ENCODE measurements at places on chromosomes 16 and 17.
A peak's percentile ranks its signal among the peaks of the same experiment; 100 is the strongest.

- DNase-seq: peak; percentile 45
These were observed 8.2 kb downstream of the RHBDF2 start for GRCh38 chr17:76492989-76493501.

GRCh38 chr17:3546521-3546920 lies 11.1 kb downstream of the TRPV3 start:
- no peak for DNase-seq

GRCh38 chr17:33506889-33507650 lies 214.0 kb upstream of the ASIC2 start:
- no peak for DNase-seq

GRCh38 chr16:17305694-17306093 lies 165.1 kb downstream of the XYLT1 start:
- DNase-seq: peak; percentile 43

GRCh38 chr17:78238823-78239488 lies 7.5 kb downstream of the TMEM235 start:
- no peak for DNase-seq

DNA sequence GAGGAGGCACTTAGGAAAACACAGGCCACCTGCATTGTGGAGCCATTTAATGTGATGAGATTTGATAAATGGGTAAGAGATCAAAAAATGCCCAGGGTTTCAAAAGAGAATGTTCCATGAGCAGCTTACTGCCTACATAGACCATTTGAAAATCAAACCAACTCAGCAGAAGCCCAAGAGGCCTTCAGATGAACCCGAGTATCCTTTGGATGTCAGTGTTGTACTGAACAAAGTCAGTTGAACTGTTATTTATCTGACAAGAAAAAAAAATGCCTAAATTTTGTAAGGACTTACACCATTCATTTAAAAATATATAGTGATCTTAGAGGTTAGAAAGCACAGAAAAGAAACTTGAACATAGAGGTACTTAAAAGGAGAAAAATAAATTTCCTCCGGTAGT lies 381.7 kb downstream of the ZFHX3 start:
- no peak for DNase-seq

DNA sequence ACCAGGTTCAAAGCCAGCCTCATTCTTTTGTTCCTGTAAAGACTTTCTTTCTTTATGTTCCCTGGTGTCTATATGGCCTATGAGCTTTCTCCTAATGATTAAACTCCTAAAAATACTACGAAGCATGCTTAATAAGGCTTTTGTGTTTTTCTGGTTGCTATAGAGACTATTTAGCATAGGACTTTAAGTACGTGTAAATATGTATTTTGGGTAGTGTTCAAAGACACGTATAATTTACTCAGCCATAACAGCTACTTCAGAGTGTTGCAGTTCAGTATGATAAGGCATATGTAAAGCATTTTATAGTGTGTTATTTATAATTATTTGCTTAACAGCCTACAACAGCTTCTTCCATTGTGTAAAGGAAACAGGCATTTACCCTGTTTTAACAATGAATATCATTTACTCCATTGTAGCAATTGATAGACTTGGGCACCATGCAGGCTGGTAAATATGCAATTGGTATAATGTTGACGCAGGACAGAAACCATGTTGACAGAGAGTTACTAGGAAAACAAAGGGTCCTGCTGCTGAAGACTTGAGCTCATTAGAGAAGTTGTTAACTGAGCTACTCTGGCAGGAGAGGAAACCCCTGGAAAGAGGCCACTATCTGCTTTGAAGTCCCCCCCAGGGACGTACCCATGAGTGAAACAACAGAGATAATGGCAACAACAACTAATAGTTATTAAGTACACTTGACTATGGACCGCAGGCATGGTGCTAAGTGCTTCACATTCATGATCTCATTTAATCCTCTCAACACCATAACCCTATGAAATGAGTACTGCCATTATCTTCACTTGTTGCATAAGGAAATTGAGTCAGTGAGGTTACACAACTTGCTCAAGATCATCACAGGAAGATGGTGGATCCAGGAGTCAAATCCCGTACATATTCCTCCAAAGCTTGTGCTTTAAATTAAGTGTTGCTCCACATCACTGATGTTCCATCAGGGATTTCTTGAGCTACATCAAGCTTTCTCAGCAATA lies 342.2 kb upstream of the DYNLRB2 start:
- DNase-seq: no peak

DNA sequence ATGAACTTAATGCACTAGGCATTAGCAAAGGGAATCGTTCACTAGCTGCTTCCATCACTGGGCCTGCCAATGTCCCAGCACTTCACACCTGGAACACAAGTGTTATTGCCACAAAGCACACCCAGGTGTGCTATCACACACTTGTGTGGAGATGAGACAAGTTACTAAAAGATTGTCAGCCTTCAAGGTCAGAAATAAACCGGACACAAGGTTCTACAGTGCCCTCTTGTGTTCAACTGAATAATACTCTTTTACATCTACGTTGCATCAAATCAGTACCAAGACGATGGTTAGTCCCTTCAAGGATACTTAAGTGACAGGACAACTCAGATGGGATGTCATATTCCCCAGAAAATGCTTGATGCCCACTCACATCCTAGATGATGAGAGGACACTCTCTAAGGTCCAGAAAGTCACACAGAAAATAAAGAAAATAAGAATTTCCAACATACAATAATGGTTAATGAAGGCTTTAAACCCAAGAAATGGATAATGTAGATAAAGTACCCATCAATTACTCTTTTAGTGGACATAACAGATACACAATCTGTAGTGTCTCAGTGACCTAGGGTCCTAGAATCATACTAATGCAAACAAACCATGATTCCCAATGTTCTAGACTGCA lies 16.4 kb upstream of the GLG1 start:
- peak; percentile 9 for DNase-seq

GRCh38 chr17:4968486-4969046 lies 949 bp upstream of the SPAG7 start:
- DNase-seq: no peak

DNA sequence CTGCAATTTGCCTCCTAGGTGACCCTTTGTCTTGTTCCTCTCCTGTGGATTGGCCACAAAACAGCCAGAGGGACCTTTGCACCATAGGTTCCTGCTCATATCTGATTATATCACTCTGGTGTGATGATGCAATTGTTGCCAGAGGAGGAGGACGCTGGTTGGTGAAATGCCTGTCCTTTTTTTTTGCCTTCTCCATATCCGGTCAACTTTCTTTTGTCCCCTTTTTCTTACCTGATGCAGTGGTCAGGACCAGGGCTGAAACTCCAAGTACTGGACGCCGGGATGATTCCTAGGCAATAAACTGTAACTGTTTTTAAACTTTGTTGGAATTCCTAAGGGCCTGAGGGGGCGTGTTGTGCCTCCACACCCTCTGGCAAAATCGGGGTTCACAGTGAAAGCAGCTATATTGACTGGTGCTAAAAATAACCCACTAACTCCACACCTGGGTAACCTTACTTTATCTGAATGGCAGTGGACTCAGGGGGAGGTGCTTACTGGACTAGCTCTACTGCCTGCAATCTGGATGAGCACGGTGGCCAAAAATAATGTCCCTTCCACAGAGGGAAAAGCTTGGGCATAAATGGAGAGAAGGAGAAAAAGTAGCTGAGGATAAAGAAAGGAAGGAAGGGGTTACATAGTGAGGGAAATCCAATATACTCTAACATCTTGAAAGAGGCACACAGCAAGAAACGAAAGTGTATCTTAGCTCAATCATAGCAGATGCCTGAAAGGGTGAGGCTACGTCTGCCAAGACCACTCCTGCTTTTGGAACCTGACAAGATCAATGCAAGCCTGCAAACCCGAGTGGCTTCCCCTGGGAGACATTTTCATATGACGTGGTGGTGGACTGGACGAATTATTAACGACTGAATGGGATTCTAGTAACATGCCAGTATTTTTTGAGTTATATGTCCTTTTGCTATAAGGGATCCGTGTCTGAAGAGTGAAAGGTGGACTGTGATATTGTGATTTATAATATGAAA lies 28.4 kb upstream of the ZNF423 start:
- DNase-seq: no peak

DNA sequence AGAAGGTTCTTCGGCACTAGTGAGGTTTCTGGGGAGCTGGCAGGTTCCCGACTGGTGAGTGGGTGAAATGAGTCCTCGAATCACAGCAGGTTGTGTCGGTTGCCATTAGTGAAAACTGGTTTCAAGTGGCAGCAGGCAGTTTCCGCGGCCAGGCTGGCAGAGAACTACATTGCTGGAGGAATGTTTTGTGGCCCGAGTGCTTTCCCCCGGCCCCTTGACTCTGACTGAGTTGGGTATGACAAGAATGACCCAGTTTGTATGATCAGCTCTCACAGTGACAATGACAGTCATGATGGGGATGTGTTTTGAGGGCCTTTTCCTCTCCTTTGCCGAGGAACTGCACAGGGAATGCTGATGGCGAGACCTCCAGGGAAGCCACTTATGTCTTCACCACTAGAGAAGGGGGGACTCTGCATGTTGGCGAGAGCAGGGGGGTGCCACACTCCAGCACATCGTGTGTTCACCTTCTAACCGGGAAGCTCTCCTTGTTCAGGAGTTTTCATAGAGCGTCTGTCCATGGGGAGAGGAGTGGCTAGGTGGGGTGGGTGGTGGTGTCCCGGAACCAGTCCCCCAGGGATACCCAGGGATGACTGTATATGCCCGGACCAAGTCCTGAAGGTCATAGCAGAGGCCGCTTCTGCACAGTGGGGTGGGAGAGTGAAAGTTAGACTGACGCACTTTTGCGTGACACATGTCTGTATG lies 206.0 kb upstream of the CHMP6 start:
- peak; percentile 59 for DNase-seq

- DNase-seq: no peak
These were observed 3.3 kb downstream of the RND2 start for GRCh38 chr17:43028221-43028861.

GRCh38 chr17:30234296-30234695 lies 1.2 kb downstream of the SLC6A4 start:
- DNase-seq: no peak

DNA sequence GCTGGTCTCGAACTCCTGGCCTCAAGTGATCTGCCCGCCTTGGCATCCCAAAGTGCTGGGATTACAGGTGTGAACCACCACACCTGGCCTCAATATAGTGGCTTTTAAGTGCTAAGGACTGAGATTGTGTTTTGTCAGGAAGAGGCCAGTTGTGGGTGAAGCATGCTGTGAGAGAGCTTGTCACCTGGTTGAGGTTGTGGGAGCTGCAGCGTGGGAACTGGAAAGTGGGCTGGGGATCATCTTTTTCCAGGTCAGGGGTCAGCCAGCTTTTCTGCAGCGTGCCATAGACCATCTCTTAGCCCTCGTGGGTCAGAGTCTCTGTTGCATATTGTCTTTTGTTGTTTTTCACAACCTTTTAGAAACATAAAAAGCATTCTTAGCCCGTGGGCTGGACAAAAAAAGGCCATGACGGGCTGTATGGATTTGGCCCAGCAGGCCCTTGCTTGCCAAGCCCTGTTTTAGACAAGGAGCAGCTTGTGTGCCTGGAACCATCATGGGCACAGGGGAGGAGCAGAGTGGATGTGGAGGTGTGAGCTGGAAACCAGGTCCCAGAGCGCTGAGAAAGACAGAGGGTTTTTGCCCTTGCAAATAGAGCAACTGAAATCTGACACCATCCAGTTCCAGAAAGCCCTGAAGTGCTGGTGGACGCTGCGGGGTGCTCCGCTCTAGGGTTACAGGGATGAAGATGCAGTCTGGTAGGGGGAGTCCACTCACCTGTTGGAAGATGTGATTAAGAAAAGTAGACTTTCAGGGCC lies 5.5 kb downstream of the BIRC5 start:
- DNase-seq: no peak

DNA sequence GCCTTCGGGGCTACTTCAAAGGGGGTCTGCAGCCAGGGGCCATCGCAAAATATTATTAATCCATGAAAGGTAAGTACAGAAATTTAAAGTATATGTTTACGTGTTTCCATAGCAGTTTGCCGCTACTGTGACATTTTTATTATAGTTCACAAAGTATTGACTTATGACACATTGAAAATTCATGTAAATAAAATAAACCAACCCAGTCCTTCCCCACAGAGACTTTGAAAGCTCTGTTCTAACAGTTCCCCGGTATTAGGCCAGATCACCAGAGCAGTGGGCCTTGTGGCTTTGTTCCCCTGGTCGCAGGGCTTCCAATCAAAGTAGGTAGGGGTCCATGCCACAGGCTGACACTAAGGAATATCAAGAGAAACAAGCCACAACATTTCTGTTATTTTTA lies 13.9 kb downstream of the KIAA0753 start:
- DNase-seq: no peak

- DNase-seq: peak; percentile 79
These were observed 7.2 kb downstream of the SUPT4H1 start for GRCh38 chr17:58344791-58345157.

DNA sequence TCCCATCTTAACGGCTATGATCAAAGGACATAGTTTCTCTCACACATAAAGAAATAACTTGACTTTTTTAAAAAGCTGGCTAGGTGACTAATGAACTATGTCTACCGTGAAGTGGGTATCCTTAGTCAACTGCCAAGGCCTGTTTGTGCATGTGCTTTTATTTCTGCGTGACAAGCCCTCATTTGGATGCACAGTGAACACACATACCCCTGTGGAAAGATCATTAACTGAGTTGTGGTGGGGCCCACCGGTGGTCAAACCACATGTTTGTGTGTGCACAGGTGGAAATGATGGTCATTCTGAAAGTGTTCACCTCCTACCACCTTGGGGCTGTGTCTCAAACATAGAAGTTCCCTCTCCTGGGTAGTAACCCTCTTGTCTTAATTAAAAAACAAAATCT lies 256.1 kb upstream of the SALL1 start:
- no peak for DNase-seq

- DNase-seq: no peak
These were observed 2.1 kb downstream of the CES5A start for GRCh38 chr16:55873122-55873521.

DNA sequence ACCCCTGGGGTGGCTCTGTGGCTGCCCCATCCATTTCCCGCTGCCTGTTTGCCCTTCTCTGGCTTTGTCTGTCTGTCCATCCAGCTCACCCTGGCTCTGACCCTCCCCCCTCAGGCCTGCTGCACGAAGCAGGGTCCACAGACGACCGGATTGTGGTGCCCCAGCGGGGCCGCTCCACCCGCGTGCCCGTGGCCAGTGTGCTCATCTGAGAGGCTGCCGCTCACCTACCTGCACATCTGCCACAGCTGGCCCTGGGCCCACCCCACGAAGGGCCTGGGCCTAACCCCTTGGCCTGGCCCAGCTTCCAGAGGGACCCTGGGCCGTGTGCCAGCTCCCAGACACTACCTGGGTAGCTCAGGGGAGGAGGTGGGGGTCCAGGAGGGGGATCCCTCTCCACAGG lies 761 bp upstream of the LAT start:
- DNase-seq: no peak

GRCh38 chr17:62614142-62614541 lies 13.3 kb upstream of the MRC2 start:
- DNase-seq: no peak

- DNase-seq: peak; percentile 92
These were observed at the start of gene NXN for GRCh38 chr17:979539-980405. Gene NXN (minus strand): TSS chr17:979776.
